Metanephros (tissue), 2 donors: ENCODE measurements at places on chromosomes 11 and 22. TPM values are rescaled to one million over a fixed set of nuclear protein-coding genes. Genes with fewer than 3 reads are reported as not detected.

The OR6T1 gene
- not detected for total RNA-seq

The IGSF22 gene
- total RNA-seq: 4.7 TPM

The RTN4R gene
- total RNA-seq: 7.6 TPM

The OR8D1 gene
- total RNA-seq: not detected

The OR5B21 gene
- total RNA-seq: 0.23 TPM

The POLD3 gene
- 19.8 TPM for total RNA-seq

The KCTD17 gene
- 23.3 TPM for total RNA-seq

The RASGRP2 gene
- total RNA-seq: 14.9 TPM

The OR8G5 gene
- not detected for total RNA-seq

The CENPM gene
- 14.2 TPM for total RNA-seq

The APOL6 gene
- 7.6 TPM for total RNA-seq

The NOL12 gene
- total RNA-seq: 13.5 TPM

The IGF2 gene
- total RNA-seq: 562 TPM

The SEZ6L gene
- total RNA-seq: 0.53 TPM

The CNTN5 gene
- total RNA-seq: 32.9 TPM

The GPR152 gene
- total RNA-seq: not detected

The BRSK2 gene
- 0.47 TPM for total RNA-seq

The CRACR2B gene
- total RNA-seq: 12.9 TPM

The CRELD2 gene
- 25.7 TPM for total RNA-seq

The IFITM1 gene
- total RNA-seq: 44.6 TPM

The BTBD18 gene
- total RNA-seq: not detected

The CRY2 gene
- total RNA-seq: 47.9 TPM

The OPCML gene
- total RNA-seq: 17.4 TPM

The NAV2 gene
- total RNA-seq: 43.0 TPM

The LARGE1 gene
- total RNA-seq: 43.6 TPM

The TSGA10IP gene
- not detected for total RNA-seq

The OR51B2 gene
- 0.47 TPM for total RNA-seq

The FZD4 gene
- total RNA-seq: 85.4 TPM

The KBTBD4 gene
- total RNA-seq: 22.0 TPM

The KRTAP5-1 gene
- not detected for total RNA-seq

The AQP11 gene
- 2.4 TPM for total RNA-seq

The ESAM gene
- total RNA-seq: 50.8 TPM

The C11orf97 gene
- total RNA-seq: 0.53 TPM

The MMP10 gene
- 0.12 TPM for total RNA-seq

The NCF4 gene
- total RNA-seq: 13.8 TPM

The TMA7B gene
- total RNA-seq: 0.12 TPM

The SPINDOC gene
- total RNA-seq: 9.4 TPM

The SHANK2 gene
- total RNA-seq: 72.7 TPM

The KRTAP5-9 gene
- 0.23 TPM for total RNA-seq

The RBMXL2 gene
- 0.64 TPM for total RNA-seq

The TOMT gene
- not detected for total RNA-seq

The OR10A2 gene
- total RNA-seq: not detected

The PGA5 gene
- not detected for total RNA-seq

The TEAD1 gene
- total RNA-seq: 105 TPM

The HOATZ gene
- not detected for total RNA-seq

The MUC6 gene
- total RNA-seq: 5.0 TPM

The WNT11 gene
- total RNA-seq: 30.8 TPM

The JAML gene
- 11.2 TPM for total RNA-seq

The THY1 gene
- total RNA-seq: 39.7 TPM
